ENCODE measurements at places on chromosomes 7 and 10. TPM values are rescaled to one million over a fixed set of nuclear protein-coding genes. Genes with fewer than 3 reads are reported as not detected.
A peak's percentile ranks its signal among the peaks of the same experiment; 100 is the strongest.

DNA sequence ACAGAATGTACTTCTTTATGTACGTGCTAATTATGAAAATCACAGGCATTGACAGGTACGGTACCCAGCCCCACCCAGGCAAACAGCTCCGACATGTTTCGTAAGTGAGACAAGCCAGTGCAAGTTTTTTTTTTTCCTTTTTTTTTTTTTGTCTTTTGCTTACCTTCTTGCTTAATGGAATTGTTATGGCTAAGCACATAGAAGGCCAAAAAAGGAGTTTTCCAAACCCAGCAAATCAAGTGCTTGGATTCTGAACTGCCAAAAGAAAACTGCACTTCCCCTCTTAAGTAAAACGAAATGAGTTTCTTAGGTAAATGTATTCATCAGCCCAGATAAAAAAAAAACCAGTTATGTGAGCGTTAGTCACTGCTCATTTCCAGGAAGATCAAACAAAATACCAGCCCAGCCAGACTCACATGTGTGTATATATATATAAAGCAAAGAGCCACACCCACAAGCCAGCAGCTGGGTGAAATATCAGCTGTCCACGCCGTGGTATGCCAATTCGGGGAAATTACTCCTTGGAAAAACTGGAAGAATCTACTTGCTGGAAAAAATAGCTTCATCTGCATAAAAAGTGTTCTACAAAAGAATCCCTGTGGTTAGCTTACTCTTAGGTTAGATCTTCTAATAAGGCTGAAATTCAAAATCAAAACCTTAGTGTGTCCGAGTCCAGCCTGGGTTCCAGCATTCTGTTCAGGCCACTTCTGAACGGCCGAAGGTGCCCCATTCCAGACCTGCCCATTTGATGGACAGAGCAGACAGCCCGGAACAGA lies 8.0 kb downstream of the KLF6 start:
- peak; percentile 87 for DNase-seq

DNA sequence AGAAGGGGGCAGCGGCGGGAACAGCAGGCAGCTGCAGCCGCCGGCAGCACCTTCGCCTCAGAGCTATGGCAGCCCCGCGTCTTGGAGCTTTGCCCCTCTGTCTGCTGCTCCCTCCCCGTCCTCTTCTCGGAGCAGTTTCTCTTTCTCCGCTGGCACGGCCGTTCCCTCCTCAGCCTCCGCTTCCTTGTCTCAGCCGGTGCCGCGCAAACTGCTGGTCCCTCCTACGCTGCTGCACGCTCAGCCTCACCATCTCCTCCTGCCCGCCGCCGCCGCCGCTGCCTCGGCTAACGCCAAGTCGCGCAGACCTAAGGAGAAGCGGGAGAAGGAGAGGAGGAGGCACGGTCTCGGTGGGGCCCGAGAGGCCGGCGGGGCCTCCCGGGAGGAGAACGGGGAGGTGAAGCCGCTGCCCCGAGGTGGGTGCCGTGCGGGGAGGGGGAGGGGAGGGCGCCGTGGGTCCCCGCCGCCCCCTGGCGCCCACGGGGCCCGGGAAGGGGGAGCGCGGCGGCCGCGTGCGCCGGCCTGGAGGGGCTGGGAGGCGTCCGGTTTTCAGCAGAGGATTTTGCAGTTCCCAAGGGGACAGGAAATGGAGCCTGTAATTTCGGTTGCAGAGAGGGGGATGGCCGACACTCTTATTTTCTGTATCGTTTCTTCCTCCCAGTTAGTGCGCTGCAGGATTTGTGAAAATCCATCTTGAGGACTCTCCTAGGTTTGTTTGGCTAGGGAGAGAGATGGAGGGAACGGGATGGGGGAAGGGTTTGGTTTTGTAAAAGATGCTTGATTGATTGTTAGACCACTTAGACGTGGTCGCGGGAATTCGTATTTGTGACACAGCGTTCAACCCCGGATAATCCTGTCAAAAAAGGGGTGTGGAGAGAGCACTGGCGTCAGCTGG lies 630 bp downstream of the RSBN1L start:
- peak; percentile 71 for DNase-seq

- peak; percentile 47 for DNase-seq
Observed at GRCh38 chr7:149624006-149624405, 126.4 kb upstream of the ZNF746 start.

DNA sequence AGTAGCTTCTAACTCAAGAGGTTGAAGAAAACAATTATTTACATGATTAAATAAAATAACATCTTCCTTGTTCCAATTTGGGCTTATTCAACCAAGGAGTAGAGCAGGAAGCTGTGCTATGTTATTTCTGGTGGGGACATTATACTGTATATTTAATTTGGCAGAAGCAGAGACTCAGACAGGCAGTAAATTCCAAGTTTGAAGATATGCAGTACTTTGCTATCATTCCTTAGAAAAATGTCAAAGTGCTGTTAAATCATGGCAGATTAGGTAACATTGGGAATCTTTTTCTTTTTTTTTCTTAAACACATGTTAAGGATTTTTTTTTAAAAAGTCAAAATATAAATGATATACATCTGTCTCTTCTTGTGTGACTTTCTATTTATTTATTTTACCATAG lies 190.1 kb downstream of the SUGCT start:
- DNase-seq, result no peak

RBM20 gene
- total RNA-seq, result not detected

CHAT gene
- not detected for total RNA-seq

ADAM12 gene
- 0.30 TPM for total RNA-seq

HGF gene
- not detected for total RNA-seq

Measured in CD4-positive, alpha-beta memory T cell (primary cell).